RPMI8226 (cell line): ENCODE measurements at places on chromosomes 7 and 10.

GRCh38 chr7:135204876-135205275 is 6.5 kb downstream of the WDR91 start:
- DNase-seq, result no peak

DNA sequence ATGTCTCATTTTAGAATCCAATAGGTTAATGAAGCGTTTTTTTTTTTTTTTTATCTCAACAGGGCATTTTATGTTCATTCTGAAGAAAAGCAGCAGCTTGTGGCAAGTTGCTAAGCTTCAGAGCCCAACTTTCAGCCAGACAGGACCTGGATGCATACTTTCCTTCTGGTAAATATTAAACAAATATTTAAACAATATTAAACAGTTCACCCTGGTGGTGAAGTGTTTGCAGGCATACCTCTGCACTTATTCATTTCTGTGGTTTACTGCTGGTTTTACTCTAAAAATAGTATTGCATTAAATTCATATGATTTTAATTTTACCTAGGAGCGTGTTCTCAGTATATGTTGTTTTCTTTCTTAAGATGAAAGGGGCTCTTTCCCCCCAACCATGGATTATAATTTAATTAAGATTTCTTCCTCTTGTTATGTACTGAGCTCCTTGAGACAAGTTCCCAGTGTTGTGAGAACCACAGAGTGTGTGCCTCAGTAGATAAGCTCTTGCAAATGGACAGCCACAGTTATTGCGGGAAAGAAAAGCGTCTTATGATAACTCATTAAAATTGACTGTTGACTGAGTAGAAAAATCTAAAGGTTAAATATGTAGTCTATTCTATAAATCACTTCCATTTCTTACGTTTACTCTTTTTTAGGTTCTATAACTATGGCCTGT is 155.8 kb downstream of the MALRD1 start:
- DNase-seq, result no peak

- no peak for DNase-seq
Measured at GRCh38 chr7:43943417-43944187, 17.4 kb downstream of the UBE2D4 start.

GRCh38 chr10:62759599-62760175 is 44.8 kb upstream of the ADO start:
- no peak for DNase-seq

- peak; percentile 8 for DNase-seq
Measured at GRCh38 chr10:14686356-14686755, 88.3 kb downstream of the FAM107B start.
